ENCODE measurements at places on chromosomes 16 and 17.

DNA sequence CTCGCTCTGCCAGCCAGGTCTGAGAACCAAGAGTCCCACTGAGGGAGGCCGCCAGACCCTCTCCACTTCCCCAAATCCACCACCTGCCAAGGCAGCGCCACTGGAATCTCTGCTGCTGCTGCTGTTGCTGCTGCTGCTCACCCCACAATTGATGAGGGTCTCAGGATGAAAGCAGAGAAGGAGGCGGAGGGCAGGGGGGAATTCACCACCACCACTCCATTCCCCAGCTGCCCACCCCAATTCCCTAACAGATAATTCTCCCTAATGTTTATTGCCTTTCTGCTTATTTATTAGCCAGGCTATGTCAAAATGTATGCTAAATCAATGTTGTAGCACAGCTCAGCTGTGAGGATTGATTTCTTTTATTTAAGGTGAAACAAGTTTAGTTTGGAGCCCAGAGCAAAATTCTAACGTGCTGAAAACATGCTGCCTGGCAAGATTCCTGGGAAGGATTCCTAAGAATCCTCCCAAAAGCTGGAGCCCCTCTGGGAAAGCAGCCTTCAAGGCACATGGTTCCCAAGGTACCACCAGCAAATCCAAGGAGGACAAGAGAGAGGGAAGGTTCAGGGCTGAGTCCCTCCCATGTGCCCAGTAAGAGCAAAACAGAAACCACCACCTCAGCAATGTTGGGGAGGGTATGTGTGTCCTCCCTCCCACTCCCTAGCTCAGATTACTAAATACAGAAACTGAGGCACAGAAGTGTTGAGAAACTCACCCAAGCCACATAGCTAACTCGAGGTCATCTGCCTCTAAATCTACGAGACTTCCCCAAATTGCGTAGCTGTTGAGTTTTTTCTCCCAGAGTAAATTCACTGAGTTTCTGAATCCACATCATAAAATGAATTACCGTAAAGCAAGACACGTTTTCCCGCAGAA, 12.2 kb upstream of the CDH5 start:
- no peak for DNase-seq

DNA sequence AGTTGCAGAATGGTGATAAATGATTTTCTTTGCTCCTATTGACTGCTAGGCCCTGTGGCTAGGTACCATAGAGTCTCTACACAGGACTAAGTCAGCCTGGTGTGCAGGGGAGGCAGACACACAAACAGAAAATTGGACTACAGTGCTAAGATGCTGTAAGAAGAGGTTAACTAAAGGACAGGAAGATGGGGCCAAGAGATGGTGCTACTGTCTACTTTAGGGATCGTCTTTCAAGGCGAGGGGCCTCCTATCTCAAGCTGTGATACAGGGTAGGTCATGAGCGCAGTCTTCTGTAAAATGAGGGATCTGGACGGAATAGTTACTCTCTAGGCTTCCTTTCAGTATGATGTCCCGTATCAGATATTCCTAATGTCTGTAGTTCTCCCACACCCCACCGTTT, 817 bp downstream of the NME1 start:
- no peak for DNase-seq

- peak; percentile 72 for DNase-seq
These were observed 15.6 kb upstream of the ZFPM1 start for GRCh38 chr16:88437367-88437964.

GRCh38 chr17:65061646-65062045, 5.1 kb upstream of the GNA13 start:
- DNase-seq = no peak

- peak; percentile 39 for DNase-seq
These were observed 8.2 kb upstream of the CIITA start for GRCh38 chr16:10868596-10869469.

DNA sequence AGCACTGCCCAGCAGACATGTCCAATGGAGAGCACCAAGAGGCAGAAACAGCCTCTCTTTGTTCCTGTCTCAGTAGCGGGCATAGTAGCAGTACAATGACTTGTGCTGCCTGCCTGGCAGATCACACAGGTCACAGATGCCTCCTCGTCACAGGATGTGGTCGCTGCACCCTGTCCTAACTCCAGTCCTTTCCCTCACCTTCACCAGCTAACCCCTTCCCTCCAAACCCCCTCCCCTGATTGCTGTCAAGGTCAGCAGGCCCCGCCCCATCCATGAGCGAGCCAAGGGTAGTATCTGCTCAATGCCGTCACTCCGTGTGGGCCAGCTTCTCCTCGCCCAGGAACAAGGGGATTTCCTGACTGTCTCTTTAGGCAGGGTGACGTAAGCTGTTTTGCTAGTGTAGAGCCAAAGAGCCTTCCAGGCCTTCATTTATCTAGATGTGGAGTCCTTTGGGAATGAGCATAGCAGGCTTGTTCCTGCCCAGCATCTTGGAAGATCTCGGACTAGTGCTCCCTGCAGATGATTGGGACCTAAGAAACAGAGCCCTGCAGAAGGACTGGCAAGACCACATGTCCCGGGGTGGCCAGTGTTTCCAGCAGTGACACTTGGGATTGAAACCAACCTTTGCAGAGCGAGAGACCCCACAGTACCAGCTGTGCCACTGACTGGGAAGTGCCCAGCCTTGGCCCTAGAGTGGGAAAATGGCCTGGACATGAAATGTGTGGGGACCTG, 75.9 kb upstream of the TNRC6C start:
- peak; percentile 54 for DNase-seq

DNA sequence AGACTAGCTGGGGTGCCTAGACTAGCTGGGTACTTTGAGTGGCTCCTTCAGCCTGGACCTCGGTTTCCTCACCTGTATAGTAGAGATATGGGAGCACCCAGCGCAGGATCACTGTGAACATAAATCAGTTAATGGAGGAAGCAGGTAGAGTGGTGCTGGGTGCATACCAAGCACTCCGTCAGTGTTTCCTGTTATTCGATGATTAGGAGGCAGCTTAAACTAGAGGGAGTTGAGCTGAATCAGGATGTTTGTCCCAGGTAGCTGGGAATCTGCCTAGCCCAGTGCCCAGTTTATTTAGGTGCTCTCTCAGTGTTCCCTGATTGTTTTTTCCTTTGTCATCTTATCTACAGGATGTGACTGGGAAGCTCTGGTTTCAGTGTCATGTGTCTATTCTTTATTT, 8.4 kb upstream of the TMEM235 start:
- DNase-seq = no peak

GRCh38 chr17:50884439-50885311, 18.5 kb upstream of the TOB1 start:
- no peak for DNase-seq

DNA sequence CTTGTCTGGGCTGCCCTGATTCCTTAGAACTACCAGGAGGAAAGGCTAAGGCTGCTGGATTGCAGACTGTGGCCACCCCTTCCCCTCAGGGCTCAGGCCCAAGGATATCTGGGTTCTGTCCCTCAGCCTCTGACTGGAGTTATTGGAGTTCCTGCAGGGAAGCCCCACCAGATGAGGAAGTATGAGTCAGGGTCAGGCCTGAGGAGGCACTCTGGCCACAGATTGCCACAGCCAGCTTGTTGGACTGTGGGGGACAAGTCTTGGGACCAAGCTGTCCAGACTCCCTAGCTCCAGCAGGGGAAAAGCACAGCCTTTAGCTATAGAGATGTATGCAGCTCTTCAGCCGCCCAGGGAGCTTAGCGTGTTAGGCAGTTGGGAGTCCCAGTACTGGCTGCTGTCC, 381.9 kb upstream of the TOM1L1 start:
- no peak for DNase-seq

DNA sequence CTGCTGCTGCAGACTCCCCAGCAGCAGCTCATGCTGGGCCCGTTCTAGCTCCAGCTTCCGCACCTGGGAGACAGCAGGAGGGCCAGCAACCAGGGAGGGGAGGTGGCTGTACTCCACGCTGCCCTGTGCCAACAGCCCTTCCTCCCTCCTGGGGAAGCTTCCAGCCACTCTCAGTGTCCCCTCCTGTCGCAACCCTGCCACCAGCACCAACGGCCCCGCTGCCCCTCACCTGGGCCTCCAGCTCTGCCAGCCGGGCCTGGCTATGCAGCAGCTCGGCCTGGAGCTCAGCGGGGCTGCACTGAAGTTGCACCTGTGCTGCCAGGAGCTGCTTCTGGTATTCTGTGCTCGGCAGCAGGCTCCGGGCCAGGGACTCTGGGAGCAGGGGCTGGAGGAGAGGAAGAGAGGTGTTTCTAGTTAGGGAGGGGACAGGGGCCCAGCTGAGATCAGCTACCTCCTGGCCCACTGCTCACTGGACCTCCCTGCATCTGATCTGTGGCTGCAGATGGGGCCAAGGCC, 15.4 kb upstream of the MRPL38 start:
- DNase-seq = no peak

GRCh38 chr17:34997355-34997862, 17.1 kb downstream of the LIG3 start:
- DNase-seq = peak; percentile 83

DNA sequence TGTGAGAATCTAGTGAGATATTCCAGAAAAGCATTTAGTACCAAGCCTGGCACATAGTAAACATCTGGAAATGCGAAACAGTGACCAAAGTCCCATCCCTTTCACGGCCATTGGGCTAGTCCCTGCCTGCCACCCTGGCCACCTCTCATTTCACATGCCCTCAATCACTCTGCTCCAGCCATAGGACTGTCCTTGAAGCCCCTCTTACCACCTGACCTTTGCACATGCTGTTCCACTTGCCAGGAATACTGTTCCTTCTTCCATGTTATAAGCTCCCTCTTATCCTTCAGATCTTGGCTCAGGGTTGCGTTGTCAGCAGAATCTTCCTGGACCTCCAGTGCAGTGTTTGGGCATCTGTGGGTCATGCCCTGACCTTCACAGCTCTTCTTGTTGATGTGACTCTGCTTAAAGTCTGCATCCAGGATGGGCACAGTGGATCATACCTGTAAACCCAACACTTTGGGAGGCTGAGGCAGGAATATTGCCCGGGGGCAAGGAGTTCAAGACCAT, 2.1 kb downstream of the MYO15A start:
- no peak for DNase-seq

DNA sequence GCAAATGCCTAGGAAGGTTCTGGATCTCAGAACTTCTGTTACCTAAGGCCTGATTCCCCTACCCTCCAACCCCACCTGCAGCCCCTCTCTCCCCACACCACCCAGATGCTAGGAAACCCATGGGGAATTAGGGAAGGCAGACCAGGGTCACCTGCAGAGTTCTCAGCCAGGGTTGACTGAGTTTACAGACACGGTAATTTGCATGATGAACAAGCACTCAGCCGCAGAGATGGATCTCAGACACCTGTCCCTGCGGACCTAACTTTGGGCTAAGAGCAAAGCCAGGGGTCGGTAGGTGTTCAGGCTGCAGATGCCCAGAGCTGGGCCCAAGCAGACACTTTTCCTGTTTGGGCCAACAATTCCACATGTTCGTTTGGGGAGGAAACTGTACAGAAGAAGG, 2.9 kb downstream of the ABI3 start:
- DNase-seq = no peak

DNA sequence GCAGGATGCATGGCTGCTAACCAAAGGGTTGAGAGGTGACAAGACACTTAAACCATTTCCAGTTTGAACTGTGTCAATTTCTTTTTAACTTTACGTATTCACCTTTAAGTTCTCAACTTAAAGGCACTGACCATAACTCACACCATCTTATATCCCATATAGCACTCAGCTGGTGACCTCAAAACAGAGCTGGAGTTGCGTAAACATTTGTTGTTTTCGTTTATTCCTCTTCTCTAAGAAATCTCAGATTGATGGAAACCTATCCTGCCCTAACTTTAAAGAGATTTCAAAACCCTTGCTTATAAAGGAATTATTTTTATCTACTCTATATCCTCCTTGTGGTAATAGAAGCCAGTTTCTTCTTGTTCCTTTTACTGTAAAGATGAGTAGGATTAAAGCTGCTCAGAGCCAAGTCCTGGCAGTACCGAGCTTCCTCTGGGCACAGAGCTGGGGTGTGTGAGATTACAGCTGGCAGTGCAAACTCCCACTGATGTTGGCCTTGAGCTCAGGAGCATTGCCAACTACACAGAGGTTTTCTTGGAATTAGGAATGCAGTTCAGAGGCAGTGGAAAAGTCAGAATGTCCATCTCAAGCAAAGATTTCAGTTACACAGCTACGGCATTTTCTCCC, 1.3 kb downstream of the KCTD2 start:
- DNase-seq = peak; percentile 70

DNA sequence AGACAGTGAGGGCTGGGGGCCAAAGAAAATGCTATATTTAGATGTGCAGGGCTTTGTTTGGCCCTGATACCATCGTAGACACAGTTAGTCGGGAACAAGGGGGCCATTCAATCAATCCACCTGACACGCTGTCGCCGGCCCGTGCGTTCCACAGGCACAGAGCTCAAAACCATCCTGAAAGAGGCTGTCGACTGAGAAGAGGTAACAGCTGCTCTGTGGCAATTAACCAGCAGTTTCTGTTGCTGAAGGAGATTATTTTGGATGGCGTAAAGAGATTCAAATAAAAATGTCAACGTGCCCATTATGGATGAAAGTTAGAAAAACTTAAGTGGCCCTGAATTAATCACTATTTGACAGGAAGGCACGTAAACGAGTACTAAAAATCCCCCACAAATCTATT, 276.2 kb upstream of the IRX5 start:
- peak; percentile 48 for DNase-seq

GRCh38 chr16:29994600-29995323, 655 bp downstream of the HIRIP3 start:
- peak; percentile 63 for DNase-seq

GRCh38 chr16:29820271-29820701, at the start of gene MVP:
Gene MVP, plus strand, starts transcription at chr16:29820462. Its CDS starts 10,088 bp downstream, at chr16:29830550.
- peak; percentile 82 for DNase-seq

DNA sequence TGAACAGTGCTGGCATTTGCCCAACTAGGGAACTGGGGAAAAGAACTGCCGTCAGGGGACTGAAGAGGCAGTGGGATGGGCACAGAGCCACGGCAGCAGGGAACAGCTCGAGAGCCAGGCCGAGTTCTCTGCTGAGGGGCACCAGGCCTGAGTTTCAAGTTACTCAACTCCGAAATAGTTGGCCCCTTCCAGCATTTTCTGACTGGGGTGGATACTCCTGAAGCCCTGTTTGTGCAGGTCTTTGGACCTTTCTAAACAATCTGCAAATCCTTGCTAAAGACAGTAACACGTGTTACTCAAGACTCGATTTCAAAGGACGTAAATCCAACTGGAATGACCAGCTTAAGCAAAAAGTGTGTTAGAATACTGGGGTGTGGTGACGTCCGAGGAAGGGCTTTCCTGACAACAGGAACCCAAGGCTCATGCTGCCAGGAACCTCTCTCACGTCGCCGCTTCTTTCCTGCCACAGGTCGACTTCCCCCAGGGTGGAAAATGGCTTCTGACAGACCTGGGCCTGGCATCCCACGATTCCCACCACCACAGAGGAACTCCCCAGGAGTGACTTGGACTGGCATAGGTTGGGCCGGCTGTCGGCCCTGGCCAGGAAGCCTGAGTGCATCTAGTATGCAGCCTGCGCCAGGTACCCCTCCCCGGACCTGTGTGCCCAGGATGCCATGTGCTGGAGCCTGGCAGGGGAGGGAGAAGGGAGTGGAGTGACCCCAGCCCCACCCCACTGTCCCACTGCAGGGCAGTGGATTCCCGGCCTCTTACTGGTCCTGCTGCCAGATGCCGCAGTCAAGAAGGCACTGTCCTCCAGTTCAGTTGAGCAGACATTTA, 71.9 kb downstream of the N4BP1 start:
- DNase-seq = peak; percentile 65

Data from right hindlimb (tissue), 1 donor.